ENCODE measurements at places on chromosomes 3 and 15. TPM values are rescaled to one million over a fixed set of nuclear protein-coding genes. Genes with fewer than 3 reads are reported as not detected.

The C15orf61 gene
- total RNA-seq, result 9.2 TPM

The RHOV gene
- 0.14 TPM for total RNA-seq

The IL20RB gene
- 8.8 TPM for total RNA-seq

The CPN2 gene
- total RNA-seq, result not detected

The POC1A gene
- 11.0 TPM for total RNA-seq

The HACD3 gene
- total RNA-seq, result 93.8 TPM

The PAQR5 gene
- total RNA-seq, result 8.8 TPM

The STAB1 gene
- not detected for total RNA-seq

The CCR2 gene
- not detected for total RNA-seq

The VGLL3 gene
- 0.02 TPM for total RNA-seq

The MOBP gene
- total RNA-seq, result not detected

The EPHB3 gene
- not detected for total RNA-seq

The KY gene
- not detected for total RNA-seq

The KCNMB3 gene
- total RNA-seq, result 0.92 TPM

The CLDN1 gene
- 115 TPM for total RNA-seq

The WDR5B gene
- 6.4 TPM for total RNA-seq

The ADGRG7 gene
- not detected for total RNA-seq

The PCLAF gene
- total RNA-seq, result 105 TPM

The CP gene
- total RNA-seq, result 6.2 TPM

The GUCA1C gene
- not detected for total RNA-seq

The LXN gene
- total RNA-seq, result 35.7 TPM

The SLC28A2 gene
- not detected for total RNA-seq

The TRPM7 gene
- 40.2 TPM for total RNA-seq

The CELSR3 gene
- total RNA-seq, result 1.4 TPM

The SPRED1 gene
- total RNA-seq, result 25.6 TPM

The TNFAIP8L3 gene
- total RNA-seq, result not detected

The SLC28A1 gene
- not detected for total RNA-seq

The CCDC9B gene
- 8.9 TPM for total RNA-seq

The ANKRD63 gene
- total RNA-seq, result not detected

The CD276 gene
- total RNA-seq, result 30.2 TPM

The OR5AC2 gene
- total RNA-seq, result not detected

The DTWD1 gene
- 72.8 TPM for total RNA-seq

The GCSAM gene
- not detected for total RNA-seq

Measured in NCI-H460 (cell line).